ENCODE measurements at places on chromosomes 5 and 9.

- H3K27ac ChIP-seq: no peak overlapping the region
- no peaks in the 10 kb centered on the region for H3K27me3 ChIP-seq
- no peak overlapping the region for H3K4me3 ChIP-seq
- no peaks in the 10 kb centered on the region for H3K4me1 ChIP-seq
- no peak for DNase-seq
- H3K36me3 ChIP-seq: no peaks in the 10 kb centered on the region
These were observed 19.7 kb downstream of the MEGF9 start for GRCh38 chr9:120694559-120694958.

GRCh38 chr9:114205171-114206015, 50.1 kb downstream of the COL27A1 start:
- DNase-seq: no peak
- no peak overlapping the region for H3K4me3 ChIP-seq
- H3K4me1 ChIP-seq: no peaks in the 10 kb centered on the region
- no peaks in the 10 kb centered on the region for H3K36me3 ChIP-seq
- H3K27me3 ChIP-seq: no peaks in the 10 kb centered on the region

GRCh38 chr9:129111528-129112151, 425 bp downstream of the PTPA start:
- no peaks in the 10 kb centered on the region for H3K36me3 ChIP-seq
- H3K4me3 ChIP-seq: peak overlapping the region; percentile 99
- H3K27ac ChIP-seq: peak overlapping the region; percentile 91

DNA sequence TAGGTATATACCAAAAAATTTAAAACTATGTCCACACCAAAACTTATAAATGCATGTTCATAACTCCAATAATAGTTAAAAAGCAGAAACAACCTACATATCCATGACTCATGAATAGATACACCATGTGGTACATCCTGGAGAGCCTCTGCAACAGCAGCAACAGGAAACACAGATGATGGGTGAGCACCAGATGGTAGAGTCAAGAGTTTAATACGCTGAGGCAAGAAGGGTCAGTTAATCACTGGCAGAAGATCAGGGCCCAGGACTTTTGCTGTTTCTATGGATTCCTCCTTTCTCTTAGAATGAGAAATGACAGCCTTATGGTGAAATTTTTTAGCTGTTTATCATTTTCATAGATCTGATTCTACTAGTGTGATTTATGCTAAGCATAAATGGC, 351.8 kb upstream of the ADAMTSL1 start:
- no peak for DNase-seq
- no peaks in the 10 kb centered on the region for H3K36me3 ChIP-seq
- no peak overlapping the region for H3K27ac ChIP-seq
- no peak overlapping the region for H3K4me3 ChIP-seq
- H3K27me3 ChIP-seq: no peaks in the 10 kb centered on the region
- H3K4me1 ChIP-seq: no peaks in the 10 kb centered on the region

- no peak for DNase-seq
- no peak overlapping the region for H3K4me3 ChIP-seq
- H3K27me3 ChIP-seq: no peaks in the 10 kb centered on the region
- H3K4me1 ChIP-seq: no peaks in the 10 kb centered on the region
- H3K36me3 ChIP-seq: no peaks in the 10 kb centered on the region
These were observed 212.8 kb upstream of the ADAMTSL1 start for GRCh38 chr9:18261181-18261580.

GRCh38 chr5:25006237-25006636, 361.5 kb upstream of the CDH10 start:
- no peak for DNase-seq
- no peaks in the 10 kb centered on the region for H3K27me3 ChIP-seq
- H3K4me3 ChIP-seq: no peak overlapping the region
- H3K4me1 ChIP-seq: no peaks in the 10 kb centered on the region
- H3K27ac ChIP-seq: no peak overlapping the region

GRCh38 chr5:12093586-12093985, 189.3 kb upstream of the CTNND2 start:
- H3K4me1 ChIP-seq: no peaks in the 10 kb centered on the region
- DNase-seq: no peak
- no peak overlapping the region for H3K27ac ChIP-seq
- no peaks in the 10 kb centered on the region for H3K27me3 ChIP-seq
- no peaks in the 10 kb centered on the region for H3K36me3 ChIP-seq

DNA sequence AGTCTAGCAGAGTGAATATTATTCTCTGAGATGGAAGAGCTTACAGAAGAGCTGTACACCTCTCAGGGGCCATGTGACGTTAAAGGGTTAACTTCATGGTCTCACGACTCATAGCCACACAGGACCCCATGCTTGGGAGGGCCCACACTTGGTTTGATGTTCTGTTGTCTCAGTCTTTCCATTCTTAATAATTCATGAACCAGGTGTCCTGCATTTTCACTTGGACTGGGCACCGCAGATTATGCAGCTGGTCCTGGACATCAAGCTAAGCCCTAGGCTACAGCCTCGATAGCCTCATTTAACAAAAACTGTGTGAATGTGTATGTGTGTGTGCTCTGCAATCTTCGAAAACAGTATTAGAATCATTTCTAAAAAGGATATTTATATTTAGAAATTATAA, 323.5 kb downstream of the PLK2 start:
- DNase-seq: no peak
- H3K36me3 ChIP-seq: no peaks in the 10 kb centered on the region

- peaks cover 8% of the 10 kb centered on the region for H3K4me1 ChIP-seq
- DNase-seq: no peak
- H3K4me3 ChIP-seq: peak overlapping the region; percentile 52
- no peaks in the 10 kb centered on the region for H3K27me3 ChIP-seq
These were observed 206.4 kb downstream of the C9orf50 start for GRCh38 chr9:129414377-129414992.

DNA sequence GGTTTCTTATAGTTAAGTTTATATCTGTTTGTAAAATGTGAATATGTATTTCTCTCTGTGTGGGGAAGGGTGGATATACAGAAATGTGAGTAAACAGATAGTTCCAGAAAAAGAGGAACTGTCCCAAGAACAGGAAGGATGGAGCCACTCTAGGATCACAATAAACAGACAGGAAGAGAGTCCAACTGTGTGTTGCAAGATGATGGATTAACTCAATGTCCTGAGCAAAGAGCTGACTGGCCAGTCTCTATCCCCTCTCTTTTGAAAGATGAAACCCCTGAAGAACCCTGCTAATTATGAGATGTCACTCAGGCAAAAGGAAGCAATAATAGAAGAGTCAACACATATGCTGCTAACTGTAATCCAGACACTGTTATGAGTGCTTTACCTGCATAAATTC, 202.7 kb downstream of the SEMA6A start:
- no peaks in the 10 kb centered on the region for H3K27me3 ChIP-seq
- DNase-seq: no peak
- no peaks in the 10 kb centered on the region for H3K4me1 ChIP-seq
- no peak overlapping the region for H3K27ac ChIP-seq

- H3K4me3 ChIP-seq: no peak overlapping the region
- no peaks in the 10 kb centered on the region for H3K27me3 ChIP-seq
- H3K36me3 ChIP-seq: no peaks in the 10 kb centered on the region
- no peak overlapping the region for H3K27ac ChIP-seq
- no peak for DNase-seq
These were observed 270.2 kb downstream of the SLF1 start for GRCh38 chr5:94888674-94889073.

- H3K4me3 ChIP-seq: no peak overlapping the region
- H3K27ac ChIP-seq: no peak overlapping the region
- H3K27me3 ChIP-seq: no peaks in the 10 kb centered on the region
- no peaks in the 10 kb centered on the region for H3K36me3 ChIP-seq
- no peak for DNase-seq
- no peaks in the 10 kb centered on the region for H3K4me1 ChIP-seq
These were observed 155.1 kb downstream of the AGTPBP1 start for GRCh38 chr9:85586684-85587083.

GRCh38 chr5:171483551-171484135, 64.2 kb downstream of the FGF18 start:
- H3K4me3 ChIP-seq: no peak overlapping the region
- H3K27me3 ChIP-seq: no peaks in the 10 kb centered on the region

- peak overlapping the region; percentile 25 for H3K4me3 ChIP-seq
- no peaks in the 10 kb centered on the region for H3K4me1 ChIP-seq
- H3K36me3 ChIP-seq: no peaks in the 10 kb centered on the region
- peak overlapping the region; percentile 15 for H3K27ac ChIP-seq
- DNase-seq: peak; percentile 67
- H3K27me3 ChIP-seq: no peaks in the 10 kb centered on the region
These were observed 232.6 kb downstream of the MAST4 start for GRCh38 chr5:66828548-66829357.

GRCh38 chr9:18347386-18348082, 126.4 kb upstream of the ADAMTSL1 start:
- no peak overlapping the region for H3K4me3 ChIP-seq
- no peak overlapping the region for H3K27ac ChIP-seq
- DNase-seq: no peak
- no peaks in the 10 kb centered on the region for H3K27me3 ChIP-seq

DNA sequence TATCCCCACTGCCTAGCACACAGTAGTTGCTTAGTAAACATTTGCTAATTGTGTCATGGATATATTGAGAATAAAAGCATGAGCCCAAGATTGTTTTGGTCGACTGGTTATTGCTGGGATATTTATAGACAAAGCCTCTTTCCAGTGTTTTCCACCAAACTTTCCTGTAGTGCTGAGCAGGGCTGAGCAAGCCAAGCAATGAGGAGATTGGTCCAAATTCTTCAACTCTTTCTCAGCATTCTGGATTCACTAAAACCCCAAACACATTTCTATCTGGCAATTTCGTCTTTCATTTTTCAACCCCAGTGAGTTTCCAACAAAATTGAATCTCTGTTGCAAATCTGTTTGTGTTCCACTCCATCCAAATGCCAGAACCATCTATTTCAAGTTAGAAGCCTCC, 31.9 kb upstream of the TARS1 start:
- no peak for DNase-seq

DNA sequence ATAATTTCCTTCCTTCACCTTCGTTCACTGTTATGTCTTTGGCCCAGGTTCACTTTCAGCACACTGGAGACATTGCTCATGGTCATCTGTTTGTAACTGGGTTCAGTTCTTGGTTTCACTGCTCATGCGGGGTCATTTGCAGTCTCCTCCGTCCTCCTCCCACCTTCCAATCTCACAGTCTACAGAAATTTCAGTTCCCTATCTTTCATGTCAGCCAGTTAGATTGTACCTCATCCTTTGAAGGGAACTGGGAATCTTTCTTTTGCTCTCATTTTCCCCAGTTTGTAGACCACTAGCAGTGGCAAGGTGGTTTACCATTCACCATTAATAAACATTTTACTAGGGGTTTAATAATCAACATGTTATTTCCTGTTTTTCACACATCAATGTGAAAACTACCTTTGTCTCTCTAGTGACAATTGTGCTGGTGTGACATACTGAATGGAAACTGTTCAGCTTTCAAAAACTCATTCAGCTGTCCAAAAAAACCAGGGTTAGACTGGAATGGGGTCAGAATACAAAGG, 100.9 kb upstream of the IL6ST start:
- no peak overlapping the region for H3K27ac ChIP-seq
- no peaks in the 10 kb centered on the region for H3K4me1 ChIP-seq

DNA sequence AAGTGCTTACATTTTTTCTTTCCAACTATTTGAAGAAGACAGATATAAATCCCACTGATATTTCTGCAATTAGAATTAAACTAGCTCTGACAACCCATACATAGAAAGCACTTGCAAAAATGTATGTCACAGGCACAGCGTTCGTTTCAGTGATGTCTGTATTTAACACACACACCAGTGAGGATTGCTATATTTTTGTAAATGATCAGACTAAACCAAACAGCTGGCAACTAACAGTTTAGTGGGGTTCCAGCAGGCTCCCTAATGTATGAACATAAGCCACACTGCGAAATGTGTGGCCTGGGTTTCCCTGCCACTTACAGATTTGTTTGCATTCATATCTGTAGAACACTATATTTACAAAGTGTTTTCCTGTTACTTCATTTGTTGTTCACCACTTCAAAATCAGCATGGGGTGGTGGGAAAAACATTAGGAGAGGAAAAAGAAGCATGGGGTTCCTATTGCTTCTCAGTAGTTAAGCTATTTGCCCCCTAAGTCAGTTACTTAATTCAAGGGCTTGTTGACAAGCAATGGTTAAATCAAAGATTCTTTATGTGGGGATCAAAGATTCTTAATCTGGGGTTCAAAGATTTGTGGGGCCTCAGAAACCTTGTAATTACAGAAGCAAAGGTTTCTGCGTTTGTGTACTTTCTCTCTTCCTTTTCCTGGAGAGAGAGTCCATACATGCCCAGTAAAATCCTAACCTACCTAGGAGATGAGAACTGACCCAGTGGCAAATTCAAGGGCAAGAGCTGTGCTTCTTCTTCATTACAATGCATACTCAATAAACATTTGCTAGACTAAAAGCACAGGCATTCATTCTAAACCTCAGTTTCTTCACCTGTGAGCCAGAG, 27.1 kb downstream of the ZNF608 start:
- no peak overlapping the region for H3K4me3 ChIP-seq
- DNase-seq: no peak
- H3K27ac ChIP-seq: peak overlapping the region; percentile 9
- no peaks in the 10 kb centered on the region for H3K4me1 ChIP-seq
- no peaks in the 10 kb centered on the region for H3K27me3 ChIP-seq

DNA sequence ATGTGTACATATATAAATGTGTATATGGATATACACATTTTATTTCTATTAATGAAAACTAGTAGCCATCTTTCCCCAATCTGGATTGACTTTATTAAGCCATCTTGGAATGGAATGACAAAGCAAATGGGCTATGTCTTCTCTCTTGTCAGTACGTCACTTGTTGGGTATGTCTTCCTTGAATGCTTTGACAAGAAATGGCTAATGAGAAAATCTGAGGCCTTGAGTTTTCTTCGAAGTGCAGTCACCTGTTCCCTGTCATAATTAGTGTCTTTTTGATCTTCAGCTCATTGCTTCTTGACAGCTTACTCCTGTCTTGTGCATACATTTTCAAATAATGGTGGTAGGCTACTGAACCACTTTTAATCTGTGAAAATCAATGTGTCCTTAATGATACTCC, 243.2 kb upstream of the RGMB start:
- no peaks in the 10 kb centered on the region for H3K27me3 ChIP-seq
- no peaks in the 10 kb centered on the region for H3K36me3 ChIP-seq
- DNase-seq: no peak
- H3K27ac ChIP-seq: no peak overlapping the region
- H3K4me3 ChIP-seq: no peak overlapping the region
- H3K4me1 ChIP-seq: no peaks in the 10 kb centered on the region

DNA sequence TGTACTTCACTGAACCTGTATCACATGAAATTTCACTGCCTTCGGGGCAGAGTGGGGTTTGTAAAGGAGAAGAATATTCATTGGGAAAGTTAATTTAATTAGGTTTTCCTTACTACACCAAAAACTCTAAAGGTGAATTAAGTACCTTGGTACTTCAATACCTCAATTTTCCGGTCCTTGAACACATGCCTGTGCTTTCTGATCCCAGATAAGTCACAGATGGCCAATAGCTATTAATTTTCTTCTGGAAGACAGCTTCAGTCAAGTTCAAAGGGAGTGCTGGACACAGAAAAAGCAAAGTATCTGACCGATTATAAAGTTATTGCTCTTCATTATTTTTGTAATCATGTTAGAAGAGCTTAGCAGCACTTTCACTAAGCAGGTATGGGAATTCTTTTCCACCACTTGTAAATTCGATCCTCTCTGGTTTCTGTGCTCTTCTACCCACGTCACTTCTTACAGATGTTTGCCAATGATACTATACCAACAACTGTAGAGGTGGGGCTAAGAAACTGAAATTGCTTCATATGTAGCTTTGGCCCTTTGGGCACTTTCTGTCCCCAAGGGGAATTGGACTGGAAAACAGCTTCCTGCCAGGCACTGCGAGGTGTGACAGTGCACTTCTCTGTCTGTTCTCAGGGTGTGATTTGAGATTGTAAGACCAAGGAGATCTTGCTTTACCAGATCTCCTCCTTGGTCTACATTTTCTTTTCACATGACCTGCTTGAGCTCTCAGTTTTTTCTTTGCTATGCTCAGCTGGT, 164.0 kb downstream of the CCDC192 start:
- H3K27ac ChIP-seq: no peak overlapping the region
- DNase-seq: no peak
- H3K36me3 ChIP-seq: no peaks in the 10 kb centered on the region
- no peak overlapping the region for H3K4me3 ChIP-seq
- no peaks in the 10 kb centered on the region for H3K27me3 ChIP-seq
